Psoas muscle (tissue), 8 donors: ENCODE measurements at places on chromosomes 1 and 21. TPM values are rescaled to one million over a fixed set of nuclear protein-coding genes. Genes with fewer than 3 reads are reported as not detected.

- no peak for DNase-seq
These were observed 328.2 kb downstream of the RWDD3 start for GRCh38 chr1:95562230-95562629.

The CBR3 gene
- 1.4 TPM for total RNA-seq

- DNase-seq, result no peak
These were observed 87.4 kb downstream of the FASLG start for GRCh38 chr1:172746091-172746949.

The CYB5RL gene
- 6.4 TPM for total RNA-seq

DNA sequence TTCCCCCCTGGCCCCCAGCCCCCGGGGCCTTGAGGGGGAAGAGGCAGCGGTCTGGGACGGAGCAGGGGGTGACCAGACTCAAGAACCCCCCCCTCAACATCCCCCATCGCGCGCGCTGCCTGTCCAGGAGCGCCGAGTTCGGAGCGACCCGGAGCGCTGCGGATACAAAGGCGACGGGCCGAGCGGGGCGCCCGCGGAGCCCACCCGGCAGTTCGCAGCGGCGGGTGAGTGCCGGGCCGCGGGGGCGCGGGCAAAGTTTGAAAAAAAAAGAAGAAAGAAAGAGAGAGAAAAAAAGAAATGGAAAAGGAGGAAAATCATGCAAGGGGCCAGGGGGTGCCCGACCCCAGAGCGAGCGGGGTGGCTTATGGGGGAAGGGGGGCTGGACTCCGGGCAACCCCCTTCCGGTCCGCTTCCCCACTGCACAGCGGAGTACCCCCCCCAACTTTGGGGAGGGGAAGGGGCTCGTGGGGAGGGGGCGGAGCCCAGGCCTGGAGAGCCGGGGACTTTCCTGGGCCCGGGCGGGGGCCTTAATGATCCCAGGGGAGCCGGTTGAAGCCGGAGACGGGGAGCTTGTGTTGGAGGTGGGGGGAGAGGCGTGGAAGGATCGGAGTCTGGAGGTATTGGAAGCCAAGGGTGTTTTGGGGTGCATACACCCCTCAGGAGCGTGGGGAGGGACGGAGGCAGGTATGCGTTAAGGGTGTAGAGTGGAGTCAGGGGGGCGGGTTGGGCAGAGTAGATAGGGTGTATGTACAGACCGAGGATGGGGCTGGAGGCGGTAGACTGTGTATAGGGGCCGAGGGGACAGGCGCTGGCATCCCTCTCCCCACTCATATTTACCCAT lies 502 bp downstream of the VANGL2 start:
- DNase-seq, result no peak

DNA sequence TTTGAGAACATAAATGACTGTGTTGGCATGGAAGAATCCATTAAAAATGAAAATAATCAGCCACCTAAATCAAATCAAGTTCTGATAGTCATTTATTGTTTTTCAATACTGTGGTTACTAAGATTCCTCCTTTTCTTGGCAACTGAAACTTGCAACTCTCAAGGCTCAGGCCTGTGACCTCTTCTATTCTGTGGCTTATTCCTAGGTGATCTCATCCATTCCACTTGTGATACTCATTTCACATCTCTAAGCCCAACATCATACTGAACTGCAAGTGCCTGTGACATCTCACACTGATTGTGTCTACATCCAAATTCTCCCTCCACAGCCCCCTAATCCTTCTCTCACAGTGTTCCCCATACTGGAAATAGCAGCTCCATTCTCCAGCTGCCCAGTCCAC lies 4.8 kb upstream of the ST6GALNAC5 start:
- DNase-seq, result no peak

GRCh38 chr1:73637264-73637663 lies 560.7 kb downstream of the LRRIQ3 start:
- no peak for DNase-seq

GRCh38 chr1:52597912-52598311 lies 4.3 kb upstream of the GPX7 start:
- DNase-seq, result no peak

- DNase-seq, result no peak
These were observed 57.0 kb upstream of the NEK2 start for GRCh38 chr1:211732293-211732980.

DNA sequence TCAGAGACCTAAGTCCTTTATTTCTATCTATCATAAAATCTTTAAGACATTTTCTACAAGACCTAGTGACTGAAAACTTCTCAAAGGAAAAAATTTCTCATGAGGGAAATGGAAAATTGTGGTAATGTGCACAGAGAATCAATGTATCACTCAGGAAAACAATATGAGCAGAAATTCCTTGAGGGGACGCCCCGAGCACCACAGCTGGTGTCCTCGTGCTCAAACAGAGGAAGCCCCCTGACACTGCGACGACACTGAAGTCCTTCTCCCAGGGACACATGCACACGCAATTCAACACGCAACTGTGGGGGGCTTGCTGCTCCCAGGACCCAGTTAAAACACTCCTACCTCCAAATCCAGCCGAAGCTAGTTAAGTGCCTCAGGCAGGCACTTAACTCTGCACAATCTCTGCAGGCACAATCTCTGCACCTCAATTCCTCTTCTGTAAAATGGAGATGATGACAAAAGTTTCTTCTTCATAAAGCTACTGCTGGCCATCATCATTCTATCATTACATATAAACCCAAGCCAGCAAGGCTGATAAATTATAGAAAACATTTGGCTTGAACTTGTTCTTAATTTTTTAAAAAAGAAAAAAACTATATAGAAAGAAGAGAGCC lies 16.0 kb downstream of the ZBTB17 start:
- DNase-seq, result no peak

DNA sequence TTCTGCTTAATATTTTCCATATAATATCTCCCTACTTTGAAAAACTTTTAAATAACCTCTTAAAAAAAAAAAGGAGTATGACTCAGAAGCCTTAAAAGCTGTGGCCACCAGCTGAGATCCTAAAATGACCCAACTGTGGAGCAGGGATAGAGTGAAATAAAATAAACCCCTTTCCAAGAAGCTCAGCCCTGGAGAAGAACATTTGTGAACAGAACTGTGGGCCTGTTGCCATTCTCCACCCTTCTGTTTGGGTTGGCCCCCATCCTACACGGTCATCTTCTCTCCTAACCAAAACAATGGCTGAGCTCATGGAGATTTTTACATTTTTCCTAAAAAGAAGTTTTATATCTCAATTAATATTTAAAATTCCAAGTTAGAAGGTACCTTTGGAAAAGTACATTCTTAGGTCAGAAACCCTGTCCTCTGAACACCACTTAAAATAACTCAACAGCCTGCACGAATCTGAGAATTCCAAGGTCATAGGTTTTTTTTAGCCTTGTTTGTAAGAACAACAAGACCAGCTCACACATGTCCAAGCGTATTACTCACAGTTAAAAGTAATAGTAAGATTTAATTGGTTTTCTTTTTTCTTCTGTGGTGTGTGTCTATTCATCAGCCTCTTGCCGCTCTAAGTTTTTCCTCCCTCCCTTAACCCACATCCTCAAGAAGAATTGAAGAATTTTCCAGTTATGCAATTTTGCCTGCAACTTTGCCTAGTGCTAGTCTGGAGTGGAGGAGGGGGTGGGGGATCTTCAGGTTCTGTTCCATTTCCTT lies 107.7 kb upstream of the ERRFI1 start:
- peak; percentile 71 for DNase-seq

DNA sequence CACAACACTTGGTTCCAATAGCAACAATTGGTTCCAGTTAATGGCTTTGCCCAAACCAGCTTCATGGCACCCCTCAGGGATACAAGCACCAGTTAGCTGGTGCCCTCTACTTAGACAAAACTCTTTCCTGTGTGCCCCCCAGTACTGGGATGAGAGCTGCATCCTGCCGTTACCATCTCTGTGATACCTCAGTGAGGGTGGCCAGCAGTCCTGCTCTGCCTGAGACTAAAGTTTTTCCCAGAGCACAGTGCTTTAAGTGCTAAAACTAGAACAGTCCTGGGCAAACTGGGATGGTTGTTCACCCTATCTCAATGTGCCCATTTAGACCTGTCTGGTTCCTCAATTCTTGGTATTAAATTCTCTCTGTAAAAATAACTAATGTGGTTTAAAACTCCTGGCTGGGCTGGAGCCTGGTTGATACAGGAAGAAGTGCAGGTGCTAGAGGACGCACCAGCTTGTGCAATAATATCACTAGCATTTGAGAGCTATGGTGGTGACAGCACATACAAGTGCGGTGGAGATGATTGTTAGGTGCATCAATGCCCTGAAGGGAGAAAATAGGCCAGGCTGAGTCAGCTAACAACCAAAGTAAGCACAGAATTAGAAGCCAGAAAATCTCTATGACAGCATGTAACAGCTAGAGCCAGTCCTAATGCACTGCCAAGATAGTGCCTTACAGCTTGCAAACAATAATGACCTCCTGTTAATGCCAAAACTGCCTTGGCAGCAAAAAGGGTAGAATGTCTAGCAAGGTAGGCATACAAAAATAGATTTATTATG lies 179.8 kb upstream of the GALNT2 start:
- DNase-seq, result no peak

DNA sequence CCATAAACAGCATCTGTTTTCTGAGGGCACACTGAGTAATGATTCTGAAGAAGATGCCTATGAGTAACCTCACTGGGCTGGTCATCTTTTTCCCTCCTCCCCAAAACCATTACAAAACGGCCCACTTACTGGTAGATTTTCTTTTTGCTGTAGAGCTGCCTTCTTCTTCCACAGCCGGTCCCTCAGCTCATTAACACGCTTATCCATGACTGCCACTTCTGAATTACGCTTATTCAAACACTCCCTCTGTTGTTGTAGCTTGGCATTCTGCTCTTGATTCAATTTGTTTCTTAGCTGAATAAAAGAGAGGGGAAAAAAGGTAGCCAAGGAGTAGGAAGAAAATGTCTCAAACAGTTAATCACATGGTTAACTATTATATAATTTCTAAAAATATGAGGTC lies 43.1 kb downstream of the TP53BP2 start:
- no peak for DNase-seq

The FABP3 gene
- 2,603 TPM for total RNA-seq

DNA sequence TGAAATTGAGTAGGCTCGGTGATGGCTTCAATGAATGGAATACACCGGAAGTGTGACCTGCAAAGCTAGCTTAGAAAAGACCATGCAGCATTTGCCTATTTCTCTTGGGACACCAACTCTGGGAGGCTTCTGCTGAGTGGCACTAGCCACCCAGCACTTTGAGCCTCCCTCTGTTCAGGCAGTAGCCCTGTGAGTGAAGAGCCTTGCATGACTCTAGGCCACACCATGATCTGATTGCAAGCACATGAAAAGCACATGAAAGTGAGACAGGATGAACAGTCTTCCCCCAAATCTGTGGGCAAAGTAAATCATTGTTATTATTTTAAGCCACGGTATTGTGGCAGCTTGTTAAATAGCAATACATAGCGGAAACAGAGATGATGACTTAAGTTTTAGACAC lies 2.8 kb downstream of the CD48 start:
- DNase-seq, result no peak

The LIPI gene
- not detected for total RNA-seq

- no peak for DNase-seq
These were observed 1.1 kb upstream of the ABCD3 start for GRCh38 chr1:94416901-94417727.

DNA sequence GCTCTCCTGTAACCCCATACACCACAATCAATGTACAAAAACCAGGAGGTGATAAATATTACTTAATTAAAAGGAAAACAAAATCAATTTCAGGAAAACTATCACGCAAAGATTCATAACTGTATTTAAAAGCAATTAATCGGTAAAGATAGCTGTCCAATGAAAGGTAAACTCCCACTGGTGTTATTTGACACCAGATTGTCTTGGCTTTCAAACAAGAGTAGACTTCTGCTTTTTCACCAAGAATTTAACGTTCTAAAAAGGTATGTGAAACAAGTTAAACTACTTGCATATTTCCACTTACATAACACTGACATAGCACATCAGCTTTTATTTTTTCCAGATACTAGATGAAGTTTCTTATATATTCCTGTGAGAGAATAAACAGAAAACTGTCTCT lies 3.5 kb downstream of the PLPP3 start:
- no peak for DNase-seq

The ALPL gene
- total RNA-seq, result 2.0 TPM

- DNase-seq, result peak; percentile 87
These were observed 74.1 kb downstream of the XCL2 start for GRCh38 chr1:168469690-168470089.
